ENCODE measurements at places on chromosomes 12 and 14.

- no peak for DNase-seq
Observed at GRCh38 chr12:102435827-102436436, 44.4 kb downstream of the IGF1 start.

GRCh38 chr14:68886109-68886434, 93.0 kb downstream of the ACTN1 start:
- no peak for DNase-seq

GRCh38 chr12:85529896-85530295, 249.9 kb downstream of the ALX1 start:
- no peak for DNase-seq

DNA sequence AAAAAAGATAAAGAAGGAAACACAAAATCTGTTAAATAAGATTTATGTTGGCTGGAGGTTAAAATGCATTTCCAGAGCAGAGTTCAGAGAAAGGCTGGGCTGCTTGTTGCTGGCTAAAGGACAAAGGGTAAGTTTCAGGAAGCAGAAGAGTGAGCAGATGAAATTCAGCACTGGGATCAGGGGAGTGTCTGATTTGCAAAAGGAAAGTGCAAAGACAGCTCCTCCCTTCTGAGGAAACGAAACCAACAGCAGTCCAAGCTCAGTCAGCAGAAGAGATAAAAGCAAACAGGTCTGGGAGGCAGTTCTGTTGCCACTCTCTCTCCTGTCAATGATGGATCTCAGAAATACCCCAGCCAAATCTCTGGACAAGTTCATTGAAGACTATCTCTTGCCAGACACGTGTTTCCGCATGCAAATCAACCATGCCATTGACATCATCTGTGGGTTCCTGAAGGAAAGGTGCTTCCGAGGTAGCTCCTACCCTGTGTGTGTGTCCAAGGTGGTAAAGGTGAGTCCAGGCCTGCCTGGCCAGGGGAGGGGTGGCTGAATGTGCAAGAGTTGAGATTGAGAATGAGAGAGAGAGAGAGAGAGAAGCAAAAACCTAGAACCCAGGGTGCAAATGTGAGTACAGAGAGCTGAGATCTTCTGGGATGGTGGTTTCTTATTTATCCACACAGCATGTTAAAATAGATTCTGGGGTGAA, at the start of gene OAS1:
OAS1 (plus strand) TSS at position 251 of the 703 bp plus-strand sequence; CDS start at position 329, 78 bp downstream.
- no peak for DNase-seq

DNA sequence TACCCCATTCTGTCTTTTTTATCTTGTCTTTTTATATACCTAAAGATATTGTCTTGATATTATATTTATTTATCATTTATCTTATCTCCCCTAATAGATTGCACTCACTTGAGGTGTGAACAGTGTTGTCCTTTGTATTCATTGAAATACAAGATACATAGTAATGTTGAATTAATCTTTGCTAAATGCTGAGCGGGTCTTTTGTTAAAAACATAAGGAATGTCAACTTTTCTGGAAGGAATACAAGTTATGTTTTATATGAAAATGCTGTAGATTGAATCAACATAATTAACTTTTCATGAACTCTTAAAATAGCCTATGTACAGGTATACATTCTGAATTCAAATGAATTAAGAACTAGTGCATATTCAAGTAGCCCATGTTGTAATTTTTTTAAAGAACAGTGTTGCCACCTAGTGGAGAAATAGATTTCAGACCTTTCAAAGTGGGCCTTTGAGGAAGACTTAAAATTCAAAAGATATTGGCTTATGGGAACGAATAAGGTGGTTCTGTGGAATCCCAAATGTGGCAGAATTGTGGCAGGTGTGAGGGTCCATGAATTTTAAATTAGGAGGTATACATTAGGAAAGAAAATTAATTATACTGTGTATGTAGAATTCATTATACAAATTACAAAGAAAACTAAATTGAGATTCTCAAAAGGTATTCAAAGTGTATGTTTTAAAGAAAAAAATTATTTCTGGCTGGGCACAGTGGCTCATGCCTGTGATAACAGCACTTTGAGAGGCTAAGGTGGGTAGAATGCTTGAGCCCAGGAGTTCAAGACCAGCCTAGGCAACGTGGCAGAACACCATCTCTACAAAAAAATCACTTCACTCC, 19.1 kb downstream of the BBOF1 start:
- DNase-seq: peak; percentile 31

GRCh38 chr14:20332431-20332787, 670 bp downstream of the CCNB1IP1 start:
- DNase-seq: no peak

DNA sequence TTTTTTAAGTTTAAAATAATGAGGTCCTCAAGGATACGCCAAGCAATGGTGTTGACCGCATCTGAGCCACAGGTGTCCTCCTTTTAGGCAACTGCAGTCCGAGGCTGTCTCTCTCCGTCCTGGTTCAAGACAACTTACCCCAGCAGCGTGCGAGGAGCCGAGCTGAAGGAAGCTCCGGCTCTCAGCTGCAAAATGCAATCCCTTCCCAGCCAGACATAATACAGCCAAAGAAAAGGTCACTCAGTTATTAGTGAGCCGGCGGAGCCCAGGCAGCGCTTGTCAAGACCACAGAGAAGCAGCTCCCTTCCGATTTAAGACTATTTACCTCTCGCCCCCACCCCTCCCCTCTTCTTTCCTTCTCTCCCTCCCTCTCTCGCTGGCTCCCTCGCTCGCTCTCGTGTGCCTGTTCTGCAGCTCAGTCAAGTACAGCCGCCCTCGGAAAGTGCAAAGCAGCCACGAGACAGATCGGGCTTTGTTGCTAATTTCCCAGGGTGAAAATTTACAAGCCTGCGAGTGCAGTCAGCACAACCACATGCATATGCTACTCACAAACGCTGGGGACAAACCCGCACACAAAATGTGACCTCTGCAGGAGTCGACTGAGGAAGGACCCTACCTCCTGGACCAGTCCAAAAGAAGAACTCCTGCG, 363 bp upstream of the LMO3 start:
- no peak for DNase-seq

DNA sequence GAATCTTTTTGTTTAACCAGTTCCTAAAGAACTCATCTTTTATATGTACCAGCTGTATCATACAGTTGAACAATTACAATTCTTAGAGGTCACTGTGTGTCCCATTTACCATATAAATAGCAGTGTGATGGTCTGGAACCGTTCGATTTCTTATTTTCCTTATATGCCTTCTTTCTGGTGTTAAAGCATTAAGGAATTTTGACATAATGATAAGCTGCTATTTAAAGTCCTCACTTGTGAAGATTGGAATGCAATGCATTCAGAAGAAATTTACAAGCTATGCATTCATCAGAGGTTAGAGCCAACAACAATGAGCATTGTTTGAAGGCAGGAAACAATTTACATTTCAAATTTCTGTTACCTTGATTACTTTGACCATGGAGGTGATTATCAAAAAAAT, 80.0 kb upstream of the PRICKLE1 start:
- no peak for DNase-seq

DNA sequence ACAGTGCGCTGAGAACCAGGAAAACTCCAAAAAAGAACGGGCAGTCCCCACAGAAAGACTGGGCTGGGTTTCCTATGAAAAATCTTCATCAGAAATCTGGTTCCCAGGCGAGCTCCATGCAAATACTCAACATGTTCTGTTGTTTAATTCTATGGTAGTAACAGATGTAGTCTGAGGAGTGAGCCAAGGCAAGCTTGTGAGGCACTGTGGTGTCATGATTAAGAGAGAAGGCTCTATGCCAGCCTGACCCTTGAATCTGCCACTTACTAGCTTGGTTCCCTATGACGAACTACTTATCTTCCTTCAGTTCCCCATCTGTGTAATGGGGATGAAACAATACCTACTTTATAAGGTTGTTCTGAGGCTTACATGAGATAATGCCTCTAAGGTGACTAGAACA, 10.7 kb downstream of the POMT2 start:
- DNase-seq: no peak

- DNase-seq: no peak
Observed at GRCh38 chr12:107340898-107341297, 247.5 kb upstream of the CRY1 start.

GRCh38 chr12:109452489-109452888, 24.6 kb downstream of the KCTD10 start:
- DNase-seq: no peak

GRCh38 chr14:22838631-22839041, 2.3 kb downstream of the MMP14 start:
- no peak for DNase-seq

- no peak for DNase-seq
Observed at GRCh38 chr12:57528176-57528575, 5.6 kb downstream of the MBD6 start.

DNA sequence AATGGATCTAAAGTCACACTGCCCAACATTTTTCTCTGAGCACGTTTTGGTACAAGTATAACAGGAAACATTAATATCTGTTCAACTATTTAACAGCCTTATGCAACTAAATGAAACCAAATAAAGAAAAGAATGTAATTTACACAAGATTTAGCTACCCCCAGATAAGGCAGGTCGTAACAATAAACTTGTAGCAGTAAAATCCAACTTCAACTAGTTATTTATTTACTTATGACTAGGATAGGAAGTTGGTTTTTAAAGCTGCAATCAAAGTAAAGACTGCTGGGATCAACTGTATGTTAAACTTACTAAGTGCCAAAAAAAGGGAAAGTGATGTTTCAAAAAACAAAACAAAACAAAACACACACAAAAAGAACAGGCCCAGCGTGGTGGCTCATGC, 30.9 kb downstream of the FERMT2 start:
- no peak for DNase-seq

DNA sequence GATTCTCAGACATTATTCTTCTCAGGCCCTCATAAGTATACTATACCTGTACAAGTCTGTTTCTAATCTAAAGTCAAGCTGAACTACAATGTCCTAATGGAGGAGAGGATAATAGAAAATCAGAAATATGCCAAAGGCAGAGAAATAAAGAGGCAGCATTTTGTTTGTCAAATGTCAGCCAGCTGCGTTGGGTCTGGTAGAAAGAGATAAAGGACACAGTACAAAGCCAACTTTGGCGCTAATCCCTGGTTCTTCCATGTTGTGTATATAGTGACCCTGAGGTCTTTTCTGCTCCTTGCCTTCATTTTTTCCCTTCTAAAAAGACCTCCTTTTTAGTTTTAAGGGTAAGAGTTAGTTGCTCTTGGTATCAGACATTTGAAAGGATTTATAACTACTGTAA, 103.1 kb downstream of the PRICKLE1 start:
- DNase-seq: no peak

DNA sequence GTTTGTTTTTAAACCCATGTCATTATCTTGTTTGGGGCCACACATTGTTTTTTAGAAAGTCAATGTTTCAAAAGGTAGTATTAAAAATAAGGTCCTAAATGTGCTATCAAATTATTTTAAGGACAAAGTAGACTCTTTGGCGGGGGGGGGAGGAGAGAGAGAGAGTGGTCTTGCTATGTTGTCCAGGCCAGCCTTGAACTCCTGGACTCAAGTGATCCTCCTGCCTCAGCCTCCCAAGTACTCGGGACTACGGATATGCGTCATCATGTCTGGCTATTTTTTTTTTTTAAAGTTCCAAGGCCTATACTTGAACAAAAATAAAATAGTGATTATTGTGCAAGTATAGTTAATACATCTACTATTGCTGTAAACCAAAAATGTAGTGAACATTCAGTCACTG, 26.2 kb downstream of the PAWR start:
- no peak for DNase-seq

- DNase-seq: no peak
Observed at GRCh38 chr12:130764073-130764472, 48.0 kb upstream of the RIMBP2 start.

GRCh38 chr12:132926415-132926833, 29.7 kb downstream of the ZNF605 start:
- no peak for DNase-seq

DNA sequence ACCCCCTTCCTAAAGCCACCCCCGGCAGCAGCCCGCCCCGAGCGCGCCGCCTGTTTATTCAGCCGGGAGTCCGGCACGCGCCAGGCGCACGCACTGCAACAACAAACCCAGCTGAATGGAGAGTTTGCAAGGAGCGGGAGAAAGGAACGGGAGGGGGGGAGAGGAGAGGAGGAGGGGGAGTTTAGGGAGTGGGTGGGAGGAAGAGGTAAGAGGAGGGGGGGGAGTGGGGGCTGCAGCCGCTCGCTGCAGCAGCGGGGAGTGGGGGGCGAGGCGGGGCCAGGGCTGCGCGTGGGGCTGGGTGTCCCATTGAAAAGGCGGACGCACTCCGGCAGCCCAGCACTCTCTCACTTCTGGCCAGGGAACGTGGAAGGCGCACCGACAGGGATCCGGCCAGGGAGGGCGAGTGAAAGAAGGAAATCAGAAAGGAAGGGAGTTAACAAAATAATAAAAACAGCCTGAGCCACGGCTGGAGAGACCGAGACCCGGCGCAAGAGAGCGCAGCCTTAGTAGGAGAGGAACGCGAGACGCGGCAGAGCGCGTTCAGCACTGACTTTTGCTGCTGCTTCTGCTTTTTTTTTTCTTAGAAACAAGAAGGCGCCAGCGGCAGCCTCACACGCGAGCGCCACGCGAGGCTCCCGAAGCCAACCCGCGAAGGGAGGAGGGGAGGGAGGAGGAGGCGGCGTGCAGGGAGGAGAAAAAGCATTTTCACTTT, at the start of gene ASCL1:
ASCL1 (plus strand) TSS at position 336 of the 712 bp plus-strand sequence. CDS start 571 bp downstream, outside the sequence.
- DNase-seq: no peak

DNA sequence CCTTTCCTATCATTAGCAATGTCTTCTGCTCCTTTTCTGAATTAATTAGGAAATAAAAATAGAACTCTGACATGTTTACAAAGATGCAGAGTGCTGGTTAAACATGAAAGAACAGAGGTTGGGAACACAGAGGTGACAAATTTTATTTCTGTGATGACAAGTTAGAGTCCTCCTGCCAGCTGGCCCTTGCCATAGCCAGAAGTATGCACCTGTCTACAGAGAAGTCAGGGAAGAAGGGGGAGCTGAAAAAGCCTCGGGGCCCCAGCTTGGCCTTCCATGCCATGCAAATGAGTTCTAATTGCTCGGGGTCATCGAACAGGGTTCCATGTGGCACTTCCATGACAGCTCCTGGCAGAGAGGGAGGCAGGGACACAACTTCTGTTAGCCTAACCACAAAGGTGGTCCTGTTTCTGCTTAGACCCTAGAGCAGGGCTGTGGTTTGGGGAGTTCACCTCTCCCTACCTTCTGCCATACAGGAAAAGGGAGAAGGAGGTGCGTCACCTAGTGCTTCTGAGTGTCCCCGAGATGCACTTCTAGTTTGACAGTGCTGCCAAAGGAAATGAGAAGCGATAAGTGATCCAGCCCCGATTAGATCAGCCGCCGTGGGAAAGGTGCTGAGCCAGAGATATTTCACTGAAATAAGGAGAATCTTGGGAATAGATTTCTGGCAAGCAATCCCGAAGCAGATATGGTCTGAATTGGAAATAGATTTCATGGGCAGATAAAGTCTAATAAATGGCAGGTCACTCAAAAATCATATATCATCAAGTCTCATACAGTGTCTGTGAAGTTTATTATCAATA, 155.8 kb upstream of the FOXN3 start:
- DNase-seq: no peak

DNA sequence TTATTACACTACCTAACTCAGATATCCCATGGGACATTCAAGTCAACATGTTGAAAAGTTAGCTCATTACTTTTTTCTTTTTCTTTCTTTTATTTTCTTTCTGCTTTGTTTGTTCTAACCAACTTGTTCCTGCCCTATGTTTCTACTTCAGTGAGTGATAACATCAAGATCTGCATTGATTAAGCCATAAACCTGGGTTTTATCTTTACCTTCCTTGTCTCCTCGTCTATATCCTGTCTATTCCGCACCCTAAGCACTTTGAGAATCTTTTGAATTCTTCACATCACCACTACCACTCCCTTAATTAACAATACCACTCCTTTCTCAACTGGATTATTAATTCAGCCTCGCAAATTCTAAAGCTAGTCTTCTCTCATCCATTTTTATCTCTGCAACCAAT, 81.9 kb upstream of the AVPR1A start:
- DNase-seq: no peak
